ENCODE measurements at places on chromosomes 6 and 20.

DNA sequence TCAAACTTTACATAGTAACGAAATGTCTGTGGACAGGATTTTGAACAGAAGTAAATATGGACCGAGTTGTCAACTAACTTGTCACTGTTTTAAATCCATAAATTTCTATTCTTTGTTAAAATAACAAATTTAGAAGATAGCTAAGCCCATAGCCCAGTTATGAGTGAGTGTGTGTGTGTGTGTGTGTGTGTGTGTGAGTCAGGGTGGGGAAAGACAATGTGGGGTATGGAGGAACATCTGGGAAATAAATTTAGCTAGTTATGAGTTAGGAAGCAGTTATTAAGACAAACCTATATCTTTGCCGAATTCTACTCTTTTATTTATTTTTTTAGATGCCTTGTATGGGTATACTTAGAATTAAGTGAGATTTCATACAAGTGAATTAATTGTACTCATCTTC, 9.0 kb downstream of the TPBG start:
- no peak for DNase-seq

- DNase-seq = no peak
Observed at GRCh38 chr6:96301023-96301422, 220.6 kb upstream of the UFL1 start.

- DNase-seq = peak; percentile 89
Observed at GRCh38 chr20:49384437-49385434, 97.7 kb downstream of the KCNB1 start.

GRCh38 chr6:21227486-21227885, 366.1 kb upstream of the SOX4 start:
- no peak for DNase-seq

- DNase-seq = no peak
Observed at GRCh38 chr6:106450653-106451052, 90.1 kb downstream of the CRYBG1 start.

GRCh38 chr20:52201395-52201794, 9.8 kb upstream of the ZFP64 start:
- DNase-seq = no peak

DNA sequence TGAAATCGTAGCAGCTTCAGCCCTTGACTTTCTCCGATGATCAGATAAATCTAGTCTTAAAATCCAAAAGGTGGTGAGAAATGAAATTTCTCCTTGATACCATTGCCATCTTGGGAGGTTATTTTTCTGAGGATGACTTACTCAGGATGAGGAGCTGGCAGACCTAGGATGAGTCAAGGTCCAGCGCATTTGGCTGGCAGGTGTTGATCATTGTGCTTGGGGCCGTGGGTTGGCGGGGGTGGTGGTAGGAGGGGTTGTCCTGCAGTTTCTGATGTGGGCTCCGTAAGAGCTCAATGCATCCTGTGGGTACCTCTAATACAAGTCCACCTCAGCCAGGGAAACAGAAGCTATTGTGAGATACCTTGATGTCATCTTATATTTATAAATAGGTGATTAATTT, 148.3 kb upstream of the SCGN start:
- DNase-seq = no peak

GRCh38 chr6:128599036-128599435, 78.6 kb upstream of the PTPRK start:
- DNase-seq = no peak

DNA sequence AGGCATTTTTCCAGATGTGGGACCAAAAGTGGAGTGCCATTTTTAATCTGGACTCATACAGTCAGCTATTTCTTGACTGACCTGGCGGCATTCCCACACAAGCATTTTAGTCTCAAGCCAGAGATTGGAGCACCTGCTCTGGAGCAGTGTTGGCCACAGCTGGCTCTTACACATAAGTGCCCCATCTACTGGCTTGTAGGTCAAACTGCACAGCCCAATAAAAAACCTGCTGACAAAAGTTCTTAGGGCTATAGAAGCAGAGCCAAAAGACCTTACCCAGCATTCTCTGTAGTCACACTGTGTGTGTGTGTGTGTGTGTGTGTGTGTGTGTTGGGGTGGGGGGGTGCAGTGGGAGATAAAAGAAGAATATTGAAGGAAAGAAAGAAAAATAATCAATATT, 38.6 kb upstream of the SENP6 start:
- peak; percentile 32 for DNase-seq

GRCh38 chr6:108762394-108762793, 85.8 kb upstream of the ARMC2 start:
- DNase-seq = no peak

GRCh38 chr6:125818772-125819260, 28.1 kb downstream of the NCOA7 start:
- DNase-seq = no peak

- no peak for DNase-seq
Observed at GRCh38 chr6:137432054-137432611, 62.1 kb downstream of the OLIG3 start.

- peak; percentile 58 for DNase-seq
Observed at GRCh38 chr6:101226677-101227135, 166.8 kb upstream of the GRIK2 start.

- DNase-seq = peak; percentile 95
Observed at GRCh38 chr6:3592371-3592941, 135.6 kb upstream of the SLC22A23 start.

DNA sequence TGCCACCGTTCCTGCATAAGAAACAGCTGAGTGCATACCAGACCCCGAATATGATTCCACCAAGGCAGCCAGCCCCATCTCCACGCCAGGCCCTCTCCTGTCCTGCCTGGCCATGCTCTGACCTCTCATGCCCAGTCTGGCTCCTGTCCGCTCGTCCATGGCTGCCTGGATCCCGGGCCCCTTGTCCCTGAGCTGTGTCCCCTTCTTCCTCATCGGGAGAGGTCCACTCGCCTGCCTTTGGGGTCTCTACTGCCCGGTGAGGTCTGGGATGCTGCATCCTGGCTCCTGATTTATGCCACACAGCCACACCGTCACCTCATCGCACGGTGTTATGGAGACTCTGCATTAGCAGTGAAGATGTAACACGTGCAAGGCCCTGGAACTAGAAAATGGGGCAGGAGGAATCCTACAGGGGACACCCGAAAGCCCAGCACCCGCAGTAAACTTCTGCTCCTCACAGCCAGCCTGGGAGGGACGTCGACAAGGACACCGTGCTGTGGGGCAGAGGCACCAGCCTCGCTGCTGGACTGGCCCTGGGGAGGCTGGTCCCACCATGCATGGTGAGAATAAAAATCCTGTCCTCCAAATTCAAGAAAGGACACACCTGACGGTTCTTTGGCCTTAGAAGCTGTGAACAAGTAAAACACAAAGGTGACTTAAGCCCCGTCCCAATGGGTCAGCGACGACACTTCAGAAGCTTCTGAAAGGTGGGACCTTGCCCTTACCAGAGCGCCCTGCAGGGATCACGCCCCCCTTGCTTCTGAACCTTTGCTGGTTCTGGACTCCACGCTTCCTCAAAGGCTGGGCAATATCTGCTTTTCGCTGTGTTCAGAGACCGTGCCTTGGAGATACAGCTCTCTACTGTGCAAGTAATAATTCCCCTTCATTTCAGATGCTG, 103.0 kb downstream of the DLL1 start:
- DNase-seq = no peak
